ENCODE measurements at places on chromosomes 12 and 14.

DNA sequence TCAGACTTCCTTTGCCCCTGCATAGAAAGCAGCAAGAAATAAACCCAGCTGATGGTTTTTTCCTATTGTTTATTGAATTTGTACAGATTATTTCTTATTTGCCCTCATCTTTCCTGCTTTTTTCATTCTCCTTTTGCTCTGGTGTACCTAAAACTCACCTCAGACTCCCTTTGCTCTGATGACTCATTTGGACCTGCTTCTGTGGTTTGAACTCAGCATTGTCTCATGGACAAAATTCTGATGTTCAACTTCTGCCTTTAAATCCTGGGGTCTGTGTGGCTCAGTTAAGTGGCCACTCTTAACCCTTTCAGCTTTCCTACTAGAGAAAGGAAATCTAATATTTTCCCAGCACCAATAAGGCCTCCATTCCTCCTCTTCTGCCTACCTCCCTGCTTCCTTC is 3.5 kb upstream of the SENP1 start:
- no peak for DNase-seq

DNA sequence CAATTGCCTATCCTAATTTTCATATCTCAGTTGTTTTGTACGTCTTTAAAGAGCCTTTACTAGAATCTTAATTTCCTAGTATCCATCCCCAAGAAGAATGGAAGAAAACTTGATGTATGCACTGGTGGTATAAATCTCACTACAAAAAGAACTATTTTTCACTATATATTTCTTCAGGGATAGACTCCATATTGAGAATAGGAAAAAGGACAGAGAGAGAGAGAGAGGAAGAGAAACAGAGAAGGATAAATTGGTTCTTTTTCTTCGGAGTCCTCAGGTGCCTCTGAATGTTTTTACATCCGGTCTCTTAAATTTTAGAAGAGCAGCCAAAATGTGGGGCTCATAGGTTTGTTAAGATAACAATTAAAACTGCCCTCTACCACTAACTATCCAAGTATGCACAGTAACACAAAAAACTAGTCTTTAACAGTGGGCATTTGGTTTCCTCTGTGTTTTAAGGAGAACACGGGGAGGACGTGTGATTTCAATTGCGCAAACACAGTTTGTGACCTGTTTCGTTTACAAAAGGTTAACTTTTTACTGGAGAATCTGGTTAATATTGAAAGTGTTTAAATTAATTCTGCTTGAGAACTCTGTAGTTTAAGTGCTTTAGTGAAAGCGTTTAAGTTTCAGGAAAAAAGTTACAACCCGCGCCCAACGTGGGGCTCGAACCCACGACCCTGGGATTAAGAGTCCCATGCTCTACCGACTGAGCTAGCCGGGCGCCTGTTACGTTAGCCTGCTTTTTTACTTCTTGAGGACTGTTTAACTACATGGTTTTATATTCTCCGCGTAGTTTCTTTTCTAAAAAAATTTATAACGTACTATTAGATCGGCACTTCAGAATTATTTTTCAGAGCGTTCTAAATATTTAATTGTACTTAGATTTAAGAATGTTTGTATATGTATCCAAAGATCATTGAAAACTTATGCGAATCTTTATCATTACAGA is 5.1 kb upstream of the PSMA3 start:
- DNase-seq: peak; percentile 51

- no peak for DNase-seq
These were observed 156.3 kb downstream of the PIWIL1 start for GRCh38 chr12:130493951-130494350.

- no peak for DNase-seq
These were observed 12.3 kb upstream of the DCD start for GRCh38 chr12:54660320-54660962.
